CD4-positive, alpha-beta T cell treated with Interleukin-1 beta for 1 hour (primary cell): ENCODE measurements at places on chromosomes 3 and 15.

GRCh38 chr3:13011573-13012220 is 61.5 kb downstream of the IQSEC1 start:
- DNase-seq, result peak; percentile 91

DNA sequence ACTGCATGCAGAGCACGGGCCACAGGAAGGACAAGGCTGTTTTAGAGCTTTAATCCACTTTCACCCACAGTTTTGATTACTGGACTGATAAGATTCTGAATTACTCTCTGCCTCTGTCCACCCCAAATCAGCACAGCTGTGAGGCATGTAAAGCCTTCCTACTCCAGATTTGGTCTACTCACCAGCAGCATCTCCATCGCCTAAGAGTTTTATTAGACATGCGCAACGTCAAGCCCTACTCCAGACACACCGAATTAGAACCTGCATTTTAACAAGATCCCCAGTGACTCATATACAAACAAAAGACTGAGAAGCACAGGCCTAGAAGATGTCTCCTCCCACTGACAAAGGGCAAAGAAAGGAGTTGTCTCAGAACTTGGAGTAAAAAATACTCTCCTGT is 221.2 kb downstream of the TUSC7 start:
- no peak for DNase-seq

- DNase-seq, result no peak
These were observed 30.2 kb downstream of the EIF4E3 start for GRCh38 chr3:71695000-71695482.

DNA sequence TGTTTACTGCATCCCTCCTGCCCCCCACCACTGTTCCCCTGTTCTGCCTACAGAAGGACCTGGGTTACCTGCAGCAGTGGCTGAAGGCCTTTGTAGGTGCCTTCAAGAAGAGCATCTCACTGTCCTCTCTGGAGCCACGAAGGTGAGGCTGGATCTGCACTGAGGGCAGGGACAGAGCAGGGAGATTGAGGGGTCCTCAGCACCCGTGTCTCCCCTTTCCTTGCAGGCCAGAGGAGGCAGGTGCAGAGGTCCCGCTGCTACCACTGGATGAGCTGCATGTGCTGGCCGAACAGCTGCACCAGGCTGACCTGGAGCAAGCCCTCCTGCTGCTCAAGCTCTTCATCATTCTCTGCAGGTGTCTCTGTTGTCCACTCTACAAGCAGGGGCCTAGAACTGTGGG is 9.2 kb downstream of the NBEAL2 start:
- DNase-seq, result no peak

DNA sequence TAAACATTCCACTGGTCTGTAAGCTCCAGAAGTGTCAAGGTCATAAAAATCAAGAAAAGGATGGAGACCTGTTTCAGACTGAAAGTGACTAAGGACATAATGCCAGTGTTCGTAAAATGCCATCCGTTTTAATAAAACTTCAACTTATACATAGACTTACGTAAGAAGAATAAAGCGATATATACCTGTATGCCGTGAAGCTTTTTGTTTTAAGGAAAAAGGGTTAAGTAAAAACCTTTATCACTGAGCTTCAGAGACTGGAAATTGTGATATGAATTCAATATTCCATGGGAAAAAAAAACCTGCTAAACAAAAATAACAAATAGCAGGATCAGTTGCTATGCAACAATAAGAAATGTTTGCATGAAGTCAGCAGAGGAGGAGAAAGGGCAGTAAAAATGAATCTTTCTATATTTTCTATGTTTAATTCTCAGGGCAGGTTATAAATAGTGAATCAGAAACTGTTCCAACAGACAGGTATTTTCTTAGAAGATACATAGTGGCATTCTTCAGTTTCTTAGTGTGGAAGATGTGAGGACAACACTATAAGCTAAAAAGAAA is 42.5 kb downstream of the CHSY1 start:
- no peak for DNase-seq

DNA sequence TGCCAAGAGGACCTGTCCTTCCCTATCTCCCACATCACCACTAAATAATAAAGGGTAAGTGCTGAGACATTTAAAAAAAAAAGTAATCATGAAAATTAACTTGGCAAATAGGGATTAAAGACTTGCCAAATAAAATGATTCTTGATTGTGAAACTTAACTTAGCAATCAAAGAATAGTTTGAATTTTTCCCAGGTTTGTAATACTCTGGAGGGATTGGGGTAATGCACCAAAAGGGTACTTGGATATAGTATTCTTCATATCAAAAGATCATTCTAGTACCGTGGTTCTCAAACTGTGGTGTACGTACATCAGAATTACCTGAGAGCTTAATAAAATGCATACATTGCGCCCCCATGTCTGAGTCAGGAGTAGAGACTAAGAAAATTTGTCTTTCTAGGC is 28.5 kb downstream of the CALML4 start:
- no peak for DNase-seq

- DNase-seq, result peak; percentile 27
These were observed at the start of gene LTK for GRCh38 chr15:41513506-41514227. Gene LTK, minus strand, starts transcription at chr15:41513827. Its CDS starts 118 bp downstream, at chr15:41513709.

- no peak for DNase-seq
These were observed 4.6 kb downstream of the CCDC9B start for GRCh38 chr15:40335938-40336743.

DNA sequence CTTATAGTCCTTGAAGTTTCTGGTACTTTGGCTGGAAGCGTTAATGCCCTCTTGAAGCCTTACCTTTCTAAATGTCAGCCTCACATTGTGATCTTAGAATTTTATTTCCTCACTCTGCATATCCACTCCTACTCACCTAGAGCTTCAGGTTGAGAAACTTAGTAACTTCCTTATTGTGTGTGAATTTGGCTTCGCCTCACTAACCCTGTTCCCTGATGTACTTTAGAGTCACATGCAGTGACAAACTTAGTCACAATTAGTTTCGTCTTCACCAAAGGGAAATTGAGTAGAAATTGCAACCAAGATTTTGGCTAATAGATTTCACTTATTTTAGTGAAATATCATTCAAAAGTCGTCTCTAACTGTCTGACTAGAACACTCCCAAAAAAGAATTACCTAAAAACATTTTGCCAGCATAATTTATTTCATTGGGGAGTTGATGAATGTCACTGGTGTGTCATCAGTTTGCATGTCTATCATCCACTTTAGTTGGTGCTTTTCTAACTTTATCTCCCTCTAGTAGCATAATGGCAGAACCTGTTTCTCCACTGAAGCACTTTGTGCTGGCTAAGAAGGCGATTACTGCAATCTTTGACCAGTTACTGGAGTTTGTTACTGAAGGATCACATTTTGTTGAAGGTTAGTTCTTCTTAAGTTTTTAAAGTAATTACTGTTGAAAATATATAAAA is 960 bp downstream of the MFN1 start:
- DNase-seq, result no peak

- DNase-seq, result peak; percentile 22
These were observed 19.5 kb downstream of the TKT start for GRCh38 chr3:53236112-53236841.
